Brain pericyte (primary cell): ENCODE measurements at places on chromosomes 7 and 10.

DNA sequence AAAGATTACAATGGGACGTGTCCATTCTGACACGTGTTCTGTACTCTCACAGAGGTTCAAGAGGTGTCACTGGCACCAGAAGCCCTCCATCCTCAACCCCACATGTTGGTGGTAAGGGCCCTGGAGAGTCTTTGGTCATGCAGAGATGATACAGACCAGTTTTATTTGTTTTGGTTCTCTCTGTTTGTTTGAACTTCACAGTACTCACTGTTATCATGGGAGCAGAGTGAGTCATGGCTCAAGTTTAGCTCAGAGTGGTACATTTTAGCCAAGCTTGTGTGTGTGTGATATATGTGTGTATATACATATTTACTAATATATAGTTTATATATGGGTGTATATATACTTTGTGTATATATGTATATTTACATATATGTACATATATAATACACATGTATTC lies 935.6 kb downstream of the GRID1 start:
- DNase-seq: no peak

GRCh38 chr10:132833421-132834111 lies 47.6 kb upstream of the NKX6-2 start:
- no peak for DNase-seq

- DNase-seq: no peak
Observed at GRCh38 chr10:79063661-79064492, 4.9 kb upstream of the ZMIZ1 start.

DNA sequence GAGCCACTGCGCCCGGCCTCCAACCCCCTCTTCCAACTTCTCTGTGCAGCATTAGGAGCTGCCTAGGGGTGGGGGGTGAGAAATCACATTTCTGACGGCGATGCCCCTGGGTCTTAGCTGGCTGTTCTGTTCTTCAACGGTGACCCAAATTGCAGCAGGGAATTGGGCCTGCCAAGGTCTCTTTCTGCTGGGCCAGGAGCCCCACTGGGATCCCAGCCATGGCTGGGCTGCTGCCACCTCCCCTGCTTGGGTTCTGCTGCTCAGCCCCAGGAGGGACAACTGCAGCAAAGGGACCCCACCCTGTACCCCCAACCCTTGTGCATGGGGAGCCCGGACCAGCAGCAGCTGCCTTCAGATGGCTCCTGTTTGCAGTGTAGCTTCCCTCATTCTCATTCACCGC lies 43.7 kb upstream of the GNA12 start:
- DNase-seq: no peak

DNA sequence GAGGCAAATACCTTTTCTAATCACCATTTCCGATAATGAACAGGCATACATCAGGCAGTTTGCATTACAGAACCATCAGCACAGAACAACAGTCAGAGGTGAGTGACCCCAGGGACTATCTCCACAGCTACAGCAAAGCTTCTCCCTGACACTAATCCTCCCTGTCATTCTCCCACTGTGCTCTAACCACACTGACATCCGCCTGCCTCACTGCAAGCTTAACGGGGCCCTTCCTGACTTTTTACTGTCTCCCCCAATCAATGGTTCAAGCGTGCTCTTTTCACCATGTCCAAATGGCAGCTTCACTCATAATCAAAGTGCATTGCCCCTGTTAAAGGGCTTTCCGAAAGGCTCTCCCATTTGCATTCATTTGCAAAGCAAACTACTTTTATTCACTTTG lies 196.3 kb downstream of the DNAJC1 start:
- no peak for DNase-seq

DNA sequence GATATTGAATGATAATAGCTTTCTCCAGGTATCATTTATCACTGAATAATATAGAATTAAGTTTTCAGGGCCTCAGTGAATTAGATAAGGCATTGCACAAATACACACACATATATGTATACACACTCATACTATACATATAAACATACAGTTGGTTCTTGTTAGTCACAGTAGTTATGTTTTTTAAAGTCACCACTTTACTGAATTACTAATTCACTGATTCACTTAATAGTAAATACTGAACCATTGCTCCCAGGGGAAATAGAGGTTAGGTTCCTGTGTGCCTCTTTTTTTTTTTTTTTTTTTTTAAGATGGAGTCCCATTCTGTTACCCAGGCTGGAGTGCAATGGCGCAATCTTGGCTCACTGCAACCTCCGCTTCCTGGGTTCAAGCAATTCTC lies 33.6 kb downstream of the PRR15 start:
- no peak for DNase-seq
